ENCODE measurements at places on chromosomes 4 and X.

GRCh38 chrX:18886344-18887161 lies 97.4 kb downstream of the PHKA2 start:
- DNase-seq, result peak; percentile 79

- DNase-seq, result no peak
Observed at GRCh38 chr4:173998471-173999144, 284.9 kb downstream of the FBXO8 start.

DNA sequence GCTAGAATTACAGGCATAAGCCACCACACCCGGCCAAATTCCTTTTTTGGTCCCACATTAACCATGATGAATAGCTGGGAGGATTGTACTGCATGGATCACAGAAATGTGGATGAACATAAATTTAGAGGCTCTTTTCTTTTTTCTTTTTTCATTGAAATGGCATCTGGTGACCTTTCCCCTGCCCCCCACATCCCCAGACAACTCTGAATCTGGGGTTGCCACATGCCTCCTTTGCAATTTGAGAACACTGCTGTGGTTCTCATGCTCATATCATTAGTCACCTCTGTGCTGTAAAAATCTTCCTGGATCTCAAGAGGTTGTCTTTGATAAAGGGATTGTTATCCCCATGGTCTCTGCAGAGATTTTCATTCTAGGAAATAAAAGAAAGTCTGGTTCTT lies 22.8 kb upstream of the FMR1NB start:
- no peak for DNase-seq

- no peak for DNase-seq
Observed at GRCh38 chr4:20698382-20698781, 1.9 kb upstream of the PACRGL start.

DNA sequence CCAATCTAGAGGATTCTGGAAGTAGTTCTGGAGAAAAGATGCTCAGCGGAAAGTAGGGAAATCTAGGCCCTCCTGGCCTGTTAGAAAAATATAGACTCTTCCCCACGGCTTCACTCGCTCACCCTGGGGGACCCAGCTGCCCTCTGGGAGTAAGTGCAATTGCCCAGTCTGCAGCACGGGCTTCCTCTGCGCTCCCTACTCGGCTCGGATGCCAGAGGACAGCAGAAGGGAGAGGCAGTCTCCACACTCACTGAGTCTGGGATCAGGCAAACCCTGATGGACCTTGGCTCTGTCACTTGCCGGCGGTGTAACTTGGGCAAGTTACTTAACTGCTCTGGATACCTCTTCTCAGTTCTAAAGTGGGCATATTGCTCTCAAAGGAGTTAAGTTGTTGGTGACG lies 2.1 kb downstream of the SHISA3 start:
- no peak for DNase-seq

DNA sequence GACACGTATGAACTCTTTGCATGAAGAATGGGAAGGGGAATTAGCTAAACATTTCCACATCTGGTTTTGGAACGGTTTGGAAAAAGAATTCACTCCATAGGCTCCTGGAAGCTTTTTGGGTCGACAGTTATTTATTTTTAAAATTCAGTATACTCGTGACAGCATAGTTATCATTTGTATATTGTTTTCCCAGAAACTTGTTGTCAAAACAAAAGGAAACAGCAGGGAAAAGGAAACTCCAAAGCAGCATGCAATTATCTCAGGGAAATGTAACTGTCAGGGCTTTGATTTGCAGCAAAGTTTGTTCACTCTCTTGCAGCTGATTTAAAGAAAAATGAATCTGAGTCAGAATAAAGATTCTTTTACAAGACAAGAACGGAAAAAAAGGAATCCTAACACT lies 86.5 kb downstream of the PLAC1 start:
- no peak for DNase-seq

- no peak for DNase-seq
Observed at GRCh38 chr4:136793848-136794247, 738.4 kb downstream of the PCDH18 start.

GRCh38 chr4:108018040-108018883 lies 28.6 kb downstream of the HADH start:
- DNase-seq, result peak; percentile 83

DNA sequence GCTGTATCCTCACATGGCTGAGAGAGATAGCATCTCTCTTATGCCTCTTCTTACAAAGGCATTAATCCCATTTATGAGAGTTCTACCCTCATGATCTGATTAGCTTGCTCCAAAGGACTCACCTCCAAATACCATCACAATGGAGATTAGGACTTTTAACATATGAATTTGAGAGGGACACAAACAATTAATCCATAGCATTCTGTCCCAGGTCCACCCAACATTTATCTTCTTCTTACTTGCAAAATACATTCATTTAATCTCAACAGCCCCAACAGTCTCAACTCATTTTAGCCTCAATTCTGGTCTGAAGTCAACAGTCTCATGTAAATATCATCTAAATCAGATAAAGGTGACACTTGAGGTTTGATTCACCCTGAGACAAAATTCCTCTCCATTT lies 555.4 kb downstream of the RAB28 start:
- no peak for DNase-seq

GRCh38 chr4:6885953-6886557 lies 23.6 kb upstream of the TBC1D14 start:
- DNase-seq, result peak; percentile 45

DNA sequence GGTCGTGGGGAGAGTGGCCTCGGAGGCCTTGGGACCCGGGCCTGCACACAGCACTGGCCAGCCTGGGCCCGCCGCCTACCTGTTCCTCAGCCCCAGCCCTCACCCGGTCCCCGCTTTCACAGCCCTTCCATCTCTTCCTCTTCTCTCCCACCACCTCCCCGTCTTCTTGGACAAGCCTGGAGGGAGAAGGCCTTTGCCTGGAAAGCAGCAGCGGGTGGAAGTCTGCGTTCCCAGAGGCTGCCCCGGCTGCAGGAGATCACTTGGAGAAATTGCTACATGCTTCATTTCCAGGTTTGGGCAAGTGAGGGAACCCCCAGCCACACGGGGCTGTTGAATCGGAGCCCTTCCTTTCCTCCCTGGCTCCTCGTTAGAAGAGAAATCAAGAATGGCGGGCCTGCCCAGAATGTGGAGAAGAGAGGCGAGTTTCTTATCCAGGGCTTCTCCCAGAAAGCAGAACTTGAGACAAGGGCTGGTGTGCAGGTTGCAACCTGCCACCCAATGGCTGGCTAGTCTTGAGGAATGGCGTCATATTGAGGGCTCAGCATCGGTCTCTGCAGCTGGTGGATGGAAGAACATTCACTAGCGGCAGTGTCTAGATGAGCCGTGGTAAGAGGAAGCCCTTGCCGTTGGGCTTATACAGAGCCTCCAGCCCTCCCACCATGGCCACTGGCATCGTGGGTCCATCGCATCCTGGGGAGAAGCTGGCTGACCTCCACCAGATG lies 1.2 kb upstream of the PDZD4 start:
- no peak for DNase-seq

GRCh38 chrX:110182362-110182761 lies 135.5 kb downstream of the AMMECR1 start:
- DNase-seq, result no peak

GRCh38 chrX:1592470-1593142 lies 1.2 kb downstream of the AKAP17A start:
- peak; percentile 39 for DNase-seq

GRCh38 chrX:132737743-132738142 lies 220.7 kb downstream of the HS6ST2 start:
- DNase-seq, result no peak

DNA sequence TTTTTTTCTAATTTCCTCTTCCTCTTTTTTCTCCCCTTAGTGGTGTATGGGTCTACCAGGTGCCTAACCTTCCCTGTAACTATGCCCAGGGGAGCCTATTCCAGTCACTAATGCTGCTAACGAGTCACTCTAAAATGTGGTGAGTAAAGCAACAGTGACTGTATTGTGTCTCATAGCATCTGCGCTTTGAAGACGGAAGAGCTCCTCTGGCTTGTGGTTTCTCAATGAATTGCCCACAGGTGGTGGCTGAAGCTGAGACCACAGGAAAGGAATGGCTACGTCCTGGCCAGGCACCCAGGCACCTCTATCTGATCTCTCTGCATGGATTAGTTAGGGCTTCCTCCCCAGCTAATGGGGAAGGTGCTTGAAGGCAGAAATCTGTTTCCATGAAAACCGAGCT lies 763.5 kb upstream of the FRG1 start:
- DNase-seq, result no peak

DNA sequence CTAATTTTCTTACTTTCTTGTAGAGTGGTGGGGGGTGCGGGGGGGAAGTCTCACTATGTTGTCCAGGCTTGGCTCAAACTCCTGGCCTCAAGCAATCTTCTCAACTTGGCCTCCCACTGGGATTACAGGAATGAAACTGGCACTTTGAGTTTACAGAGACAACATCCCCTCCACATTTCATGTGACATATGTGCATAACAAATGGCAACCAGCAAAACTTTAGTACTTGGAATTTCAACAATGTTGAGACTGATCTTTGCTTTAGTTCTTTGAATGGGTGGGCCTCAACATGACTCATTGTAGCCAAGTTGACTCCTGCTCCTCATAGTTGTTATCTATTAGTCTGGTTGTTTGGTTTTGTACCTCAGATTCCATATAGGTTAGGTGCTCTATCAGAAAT lies 11.4 kb upstream of the FMR1 start:
- no peak for DNase-seq

GRCh38 chr4:7632971-7633370 lies 198.2 kb upstream of the PSAPL1 start:
- DNase-seq, result no peak

DNA sequence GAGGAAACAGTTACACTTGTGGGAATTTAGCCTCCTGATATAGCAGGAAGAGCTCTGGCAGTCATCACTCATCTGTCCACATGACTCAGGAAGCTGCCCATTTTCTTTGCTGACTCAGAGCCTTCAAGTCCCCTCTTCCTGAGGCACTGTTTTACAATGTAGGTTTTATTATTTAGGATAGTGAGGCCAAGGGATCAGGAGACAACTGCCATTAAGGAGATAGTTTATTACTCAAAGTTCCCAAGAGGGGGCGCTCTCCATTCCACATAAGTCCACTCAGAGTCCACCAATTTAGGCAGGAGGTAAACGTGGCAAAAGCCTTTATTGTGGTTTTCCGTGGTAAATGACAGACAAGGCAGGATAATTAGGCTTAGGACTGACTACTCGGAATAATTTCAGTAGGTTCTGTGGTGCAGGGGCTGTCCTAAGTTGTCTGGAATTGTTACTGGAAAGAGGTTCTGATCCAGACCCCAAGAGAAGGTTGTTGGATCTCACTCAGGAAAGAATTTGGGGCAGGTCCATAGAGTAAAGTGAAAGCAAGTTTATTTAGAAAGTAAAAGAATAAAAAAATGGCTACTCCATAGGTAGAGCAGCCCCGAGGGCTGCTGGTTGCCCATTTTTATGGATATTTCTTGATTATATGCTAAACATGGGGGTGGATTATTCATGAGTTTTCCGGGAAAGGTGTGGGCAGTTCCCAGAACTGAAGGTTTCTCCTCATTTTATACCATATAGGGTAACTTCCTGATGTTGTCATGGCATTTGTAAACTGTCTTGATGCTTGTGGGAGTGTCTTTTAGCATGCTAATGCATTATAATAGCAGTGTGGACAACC lies 96.0 kb upstream of the RAB40AL start:
- no peak for DNase-seq

DNA sequence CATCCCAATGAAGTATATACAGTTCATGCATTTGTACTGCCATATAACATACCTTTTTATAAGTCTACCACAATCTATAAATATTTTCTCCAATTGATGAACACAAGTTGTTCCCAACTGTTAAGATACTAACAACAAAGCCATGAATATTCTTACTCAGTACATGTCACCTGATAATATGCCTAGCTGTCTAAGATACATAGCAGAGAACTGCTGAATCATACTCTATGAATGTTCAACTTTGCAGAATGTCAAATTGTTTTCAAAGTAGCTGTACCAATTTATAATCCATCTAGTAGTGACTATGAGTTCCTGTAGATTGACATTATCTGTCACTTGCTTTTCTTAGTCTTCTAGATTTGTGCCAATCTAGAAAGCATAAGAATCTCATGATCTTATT lies 84.9 kb downstream of the RAB28 start:
- DNase-seq, result no peak

DNA sequence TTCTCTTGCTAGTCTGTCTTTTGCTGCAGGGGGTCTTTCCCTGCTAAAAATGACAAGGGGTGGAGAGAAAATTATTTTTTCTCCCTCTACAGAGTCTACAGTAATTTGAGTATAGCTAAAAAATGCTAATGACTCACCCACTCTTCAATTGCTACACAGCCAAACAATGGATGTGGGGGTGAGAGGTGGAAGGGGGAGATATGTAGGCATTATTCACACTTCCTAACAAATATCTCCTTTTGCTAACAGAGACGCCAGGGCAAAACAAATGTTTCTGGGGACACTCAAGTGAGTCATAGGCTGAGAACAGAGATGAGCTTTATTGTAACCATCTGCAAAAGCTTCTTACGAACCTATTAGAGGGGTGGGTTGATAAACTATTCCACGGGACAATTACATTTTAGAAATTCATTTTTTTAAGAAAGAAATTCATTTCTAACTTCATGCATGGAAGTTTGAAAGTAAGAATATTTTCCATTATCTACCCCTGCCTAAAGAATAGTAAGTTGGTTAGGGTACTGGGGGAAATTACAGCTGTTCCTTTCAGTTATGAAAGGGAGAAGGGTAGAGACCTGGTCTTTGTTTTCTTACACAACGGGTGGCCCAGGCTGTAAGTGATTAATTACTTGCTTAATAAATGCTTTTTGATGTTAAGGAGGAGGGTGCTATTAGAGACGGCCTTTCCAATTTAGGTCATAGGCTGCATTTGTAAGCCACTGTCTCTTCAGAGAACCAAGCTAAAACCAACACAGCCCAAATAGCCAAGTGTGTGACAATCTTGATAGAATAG lies 12.8 kb downstream of the SCD5 start:
- no peak for DNase-seq

- DNase-seq, result no peak
Observed at GRCh38 chr4:66279084-66279483, 608.8 kb upstream of the EPHA5 start.

DNA sequence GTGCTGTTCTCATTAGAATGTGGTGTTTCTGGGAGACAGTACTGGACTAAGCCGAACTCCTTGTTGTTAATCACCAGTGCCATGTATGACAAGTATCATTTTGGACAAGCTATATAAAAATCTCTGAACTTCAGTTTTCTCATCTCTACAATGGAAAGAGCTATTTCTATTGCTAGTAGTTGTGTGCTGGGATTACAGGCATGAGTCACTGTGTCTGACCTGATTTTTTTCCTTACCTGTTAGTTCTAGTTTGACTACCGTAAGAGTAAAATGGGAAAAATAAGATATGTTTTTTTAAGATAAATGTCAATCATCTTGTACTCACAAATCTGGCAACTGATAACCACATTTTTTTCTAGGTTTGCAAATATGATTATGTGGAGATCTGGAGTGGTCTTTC lies 192.3 kb downstream of the TLL1 start:
- no peak for DNase-seq

GRCh38 chr4:138868562-138868961 lies 147.0 kb upstream of the NOCT start:
- DNase-seq, result no peak

DNA sequence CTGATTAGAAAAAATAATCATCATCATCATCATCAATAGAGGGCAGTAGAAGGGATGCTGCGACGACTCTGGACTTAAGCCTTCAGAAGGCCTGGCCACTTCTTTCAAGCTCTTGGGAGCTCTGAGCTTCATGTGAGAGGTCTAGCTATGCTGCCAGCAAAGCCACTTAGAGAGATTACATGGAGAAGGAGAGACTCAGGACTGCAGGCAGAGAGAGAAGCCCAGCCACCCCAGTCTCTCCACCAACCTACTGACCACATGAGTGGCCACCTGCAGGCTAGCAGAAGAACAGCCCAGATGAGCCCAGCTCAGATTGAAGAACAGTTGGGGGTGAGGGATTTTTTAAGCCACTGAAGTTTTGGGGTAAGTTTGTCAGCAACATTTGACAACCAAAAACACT lies 17.1 kb upstream of the TMEM150C start:
- no peak for DNase-seq
